ENCODE measurements at places on chromosomes 6 and 20.

DNA sequence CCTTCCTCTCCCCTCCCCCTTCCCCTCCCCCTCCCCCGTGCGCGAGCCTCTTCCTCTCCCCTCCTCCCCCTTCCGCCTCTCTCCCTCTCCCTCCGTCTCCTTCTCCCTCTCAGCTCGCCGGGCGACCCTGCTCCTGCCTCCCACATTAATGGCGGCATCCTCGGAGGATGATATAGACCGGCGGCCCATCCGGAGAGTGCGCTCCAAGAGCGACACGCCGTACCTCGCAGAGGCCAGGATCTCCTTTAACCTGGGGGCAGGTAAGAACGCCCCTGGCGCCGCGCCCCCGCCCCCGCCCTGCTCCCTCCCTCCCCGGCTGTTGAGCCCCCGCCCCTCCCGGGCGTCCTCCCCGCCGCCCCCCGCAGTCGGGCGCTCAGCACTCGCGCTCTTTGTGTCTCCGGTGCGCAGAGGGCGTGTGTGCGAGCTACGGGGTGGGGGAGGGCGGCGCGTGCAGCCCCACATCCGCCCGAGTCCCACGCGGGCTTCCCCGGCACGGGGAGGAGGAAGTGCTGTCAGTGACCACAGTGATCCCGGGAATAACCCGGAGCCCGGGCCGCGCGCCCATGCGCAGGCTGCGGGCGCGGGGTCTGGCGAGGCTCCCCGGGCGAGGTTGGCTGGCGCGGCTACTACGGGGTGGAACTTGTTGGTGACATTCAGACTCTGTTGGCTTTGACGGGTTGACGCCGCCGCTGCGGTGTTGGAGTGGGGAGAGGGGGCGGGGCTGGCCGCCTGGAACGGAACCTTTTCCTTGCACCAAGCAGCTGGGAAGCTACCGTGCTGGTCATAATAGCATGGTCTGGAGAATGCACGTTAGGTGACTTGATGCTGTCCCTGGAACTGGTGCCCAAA, 33.2 kb downstream of the PHACTR1 start:
- DNase-seq: peak; percentile 43

DNA sequence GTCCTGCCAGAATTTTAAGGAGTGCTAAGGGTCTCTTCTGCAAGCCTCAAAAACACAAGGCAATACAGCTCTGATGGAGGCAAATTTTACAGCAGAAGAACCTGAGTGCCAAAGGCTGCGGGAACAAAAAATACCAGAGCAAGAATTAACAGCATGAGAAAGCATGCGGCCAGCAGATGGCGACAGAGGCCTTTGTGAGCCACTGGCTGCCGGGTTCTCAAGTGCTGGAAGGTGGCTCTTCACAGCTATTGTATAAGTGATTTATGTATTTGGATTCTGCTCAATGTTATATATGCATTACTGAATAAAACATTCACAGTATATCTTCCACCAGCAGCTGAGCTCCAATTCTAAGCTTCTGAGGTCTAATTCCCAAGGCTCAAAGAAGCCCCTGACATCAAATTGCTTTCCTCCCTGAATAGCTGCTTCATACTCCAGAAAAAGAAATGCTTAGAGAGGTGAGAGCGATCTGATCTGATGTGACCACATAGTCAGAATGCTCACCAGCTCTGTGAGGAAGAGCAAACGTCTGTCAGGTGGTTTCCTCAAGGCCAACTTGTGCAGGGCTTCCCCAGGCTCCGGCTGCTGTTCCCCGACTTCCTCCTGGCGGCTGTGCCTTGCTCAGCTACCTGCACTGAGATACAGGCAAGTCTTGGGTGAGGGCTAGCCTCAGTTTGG, 58.6 kb downstream of the PPP1R3G start:
- DNase-seq: peak; percentile 77

DNA sequence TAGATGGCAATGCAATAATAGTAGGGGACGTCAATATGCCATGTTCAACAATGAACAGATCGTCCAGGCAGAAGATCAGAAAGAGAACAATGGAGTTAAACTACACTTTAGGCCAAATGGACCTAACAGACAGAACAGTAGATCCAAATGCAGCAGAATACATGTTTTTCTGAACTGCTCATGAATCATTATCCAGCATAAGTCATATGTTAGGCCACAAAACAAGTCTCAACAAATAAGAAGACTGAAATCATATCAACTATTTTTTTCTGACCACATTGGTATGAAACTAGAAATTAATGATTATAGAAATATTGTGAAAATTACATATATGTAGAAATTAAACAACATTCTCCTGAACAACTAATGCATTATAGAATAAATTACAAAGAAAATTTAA, 10.2 kb upstream of the DEFB125 start:
- no peak for DNase-seq

DNA sequence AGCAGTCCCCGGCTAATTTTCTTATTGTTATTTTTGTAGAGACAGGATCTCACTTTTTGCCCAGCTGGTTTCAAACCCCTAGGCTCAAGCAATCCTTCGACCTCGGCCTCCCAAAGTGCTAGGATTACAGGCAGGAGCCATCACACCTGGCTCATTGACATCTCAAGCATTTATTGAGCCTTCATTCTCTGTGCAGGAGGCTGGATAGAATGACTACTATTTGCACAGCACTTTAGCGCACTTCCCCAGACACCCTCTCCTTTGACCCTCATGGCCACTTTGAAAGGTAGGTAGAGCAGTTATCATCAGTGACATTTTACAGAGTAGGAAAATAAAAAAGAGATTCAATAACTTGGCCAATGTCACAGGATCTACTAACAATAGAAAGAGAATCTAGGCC, 124.0 kb upstream of the STXBP5 start:
- DNase-seq: no peak

DNA sequence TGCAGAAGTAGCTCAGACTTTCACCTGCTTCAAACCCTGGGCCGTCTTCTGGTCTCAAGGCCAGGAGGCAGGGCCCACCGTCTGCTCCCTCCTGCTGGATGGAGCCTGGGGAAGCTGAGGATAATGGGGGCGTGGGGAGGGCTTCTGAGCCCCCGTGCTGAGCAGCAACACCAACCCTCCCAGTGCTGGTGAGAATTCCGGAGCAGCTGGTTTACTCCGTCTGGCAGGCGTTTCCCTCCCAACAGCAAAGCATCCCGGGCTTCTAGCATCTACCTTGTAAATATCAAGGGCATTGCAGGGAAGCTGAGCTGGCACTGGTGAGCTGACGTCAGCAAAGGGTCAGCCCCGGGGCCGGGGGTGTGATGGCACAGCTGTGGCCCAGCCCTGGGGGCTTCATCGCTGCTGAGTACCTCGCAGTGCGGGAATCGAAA, 16.8 kb upstream of the CHRNA4 start:
- DNase-seq: no peak

Measured in neuronal stem cell (in vitro differentiated cells).